ENCODE measurements at places on chromosomes 16 and 17. TPM values are rescaled to one million over a fixed set of nuclear protein-coding genes. Genes with fewer than 3 reads are reported as not detected.

DNA sequence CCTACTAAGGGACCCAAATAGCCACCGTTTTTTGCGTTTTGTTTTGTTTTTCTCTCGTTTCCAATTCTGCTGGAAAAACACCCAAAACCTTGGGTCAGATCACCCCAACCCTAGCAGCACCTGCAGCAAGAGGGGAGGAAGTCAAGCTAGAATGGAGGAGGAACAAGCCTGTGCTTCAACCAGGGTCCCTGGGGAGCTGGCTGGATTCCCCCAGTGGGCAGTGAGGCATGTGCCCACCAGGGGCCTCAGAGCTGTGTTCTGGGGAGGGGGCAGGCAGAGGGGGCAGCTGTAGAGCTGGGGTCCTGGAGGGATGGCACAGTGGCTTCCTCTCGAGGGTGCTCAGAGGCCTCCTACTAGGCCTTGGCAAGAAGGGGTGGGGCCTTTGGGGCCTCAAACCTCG lies 6.5 kb downstream of the CD79B start:
- H3K4me1 ChIP-seq: no peaks in the 10 kb centered on the region
- no peak for DNase-seq
- no peaks in the 10 kb centered on the region for H3K27me3 ChIP-seq
- H3K27ac ChIP-seq: no peak overlapping the region
- H3K4me3 ChIP-seq: no peak overlapping the region

DNA sequence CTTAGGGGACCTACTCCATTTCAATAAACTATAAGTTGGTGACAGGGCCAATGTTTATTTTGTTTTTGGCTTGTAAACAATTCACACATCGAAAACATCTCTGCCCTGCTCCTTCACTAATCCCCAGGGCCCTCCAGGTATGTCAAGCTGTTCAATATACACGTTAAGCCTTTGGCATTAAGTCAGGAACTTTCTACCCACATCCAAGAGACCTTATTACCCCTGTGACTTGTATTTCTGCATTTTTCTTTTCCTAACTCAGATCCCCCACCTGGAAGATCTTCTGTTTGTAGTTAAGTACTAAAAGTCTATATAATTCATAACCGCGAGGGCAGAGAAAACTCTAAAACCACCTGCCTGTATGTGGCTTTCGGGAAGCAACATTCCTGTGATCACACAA lies 106.8 kb upstream of the AXIN2 start:
- no peak for DNase-seq
- H3K4me1 ChIP-seq: no peaks in the 10 kb centered on the region
- no peaks in the 10 kb centered on the region for H3K36me3 ChIP-seq
- no peak overlapping the region for H3K27ac ChIP-seq

- no peak for DNase-seq
- no peaks in the 10 kb centered on the region for H3K36me3 ChIP-seq
These were observed 3.6 kb upstream of the FAM222B start for GRCh38 chr17:28846231-28846630.

The FLYWCH1 gene
- 12.5 TPM for total RNA-seq

The KCNJ16 gene
- total RNA-seq: not detected

GRCh38 chr16:3122926-3123570 lies 10.7 kb downstream of the ZNF205 start:
- H3K27me3 ChIP-seq: no peaks in the 10 kb centered on the region
- DNase-seq: no peak
- H3K27ac ChIP-seq: no peak overlapping the region
- H3K36me3 ChIP-seq: peaks cover 5% of the 10 kb centered on the region
- peaks cover 3% of the 10 kb centered on the region for H3K4me1 ChIP-seq
- peak overlapping the region; percentile 92 for H3K4me3 ChIP-seq

The ZFP3 gene
- total RNA-seq: 0.18 TPM

GRCh38 chr17:66849032-66849655 lies 14.2 kb downstream of the CACNG5 start:
- DNase-seq: no peak
- H3K4me1 ChIP-seq: no peaks in the 10 kb centered on the region
- no peak overlapping the region for H3K27ac ChIP-seq
- no peaks in the 10 kb centered on the region for H3K27me3 ChIP-seq
- peaks cover 3% of the 10 kb centered on the region for H3K36me3 ChIP-seq

The AIPL1 gene
- total RNA-seq: 0.57 TPM

GRCh38 chr17:2701996-2702741 lies 9.4 kb downstream of the CLUH start:
- H3K27me3 ChIP-seq: no peaks in the 10 kb centered on the region
- H3K36me3 ChIP-seq: peaks cover 27% of the 10 kb centered on the region
- no peak overlapping the region for H3K27ac ChIP-seq
- no peak overlapping the region for H3K4me3 ChIP-seq
- no peaks in the 10 kb centered on the region for H3K4me1 ChIP-seq

- H3K27me3 ChIP-seq: no peaks in the 10 kb centered on the region
- peaks cover 2% of the 10 kb centered on the region for H3K4me1 ChIP-seq
- DNase-seq: no peak
- no peaks in the 10 kb centered on the region for H3K36me3 ChIP-seq
- H3K4me3 ChIP-seq: no peak overlapping the region
These were observed 182.6 kb downstream of the C16orf78 start for GRCh38 chr16:49556249-49556605.

- no peak for DNase-seq
- H3K27ac ChIP-seq: no peak overlapping the region
- H3K4me1 ChIP-seq: no peaks in the 10 kb centered on the region
- peaks cover 34% of the 10 kb centered on the region for H3K36me3 ChIP-seq
- no peaks in the 10 kb centered on the region for H3K27me3 ChIP-seq
These were observed 8.6 kb upstream of the NUDT16L1 start for GRCh38 chr16:4684763-4685162.

GRCh38 chr16:88806491-88807111 lies 3.0 kb downstream of the CDT1 start:
- DNase-seq: no peak
- H3K4me3 ChIP-seq: no peak overlapping the region
- no peaks in the 10 kb centered on the region for H3K4me1 ChIP-seq
- no peak overlapping the region for H3K27ac ChIP-seq

The CACNG1 gene
- total RNA-seq: not detected

The CDRT15L2 gene
- total RNA-seq: not detected

The CMC2 gene
- total RNA-seq: 64.2 TPM

The OTOP2 gene
- total RNA-seq: not detected

- H3K27me3 ChIP-seq: no peaks in the 10 kb centered on the region
- peaks cover 5% of the 10 kb centered on the region for H3K4me1 ChIP-seq
- no peaks in the 10 kb centered on the region for H3K36me3 ChIP-seq
- no peak overlapping the region for H3K4me3 ChIP-seq
- no peak overlapping the region for H3K27ac ChIP-seq
These were observed 21.0 kb upstream of the HERPUD1 start for GRCh38 chr16:56910654-56911539.

The KRT39 gene
- total RNA-seq: not detected

The MYH11 gene
- total RNA-seq: 0.88 TPM

- H3K27ac ChIP-seq: no peak overlapping the region
- no peaks in the 10 kb centered on the region for H3K4me1 ChIP-seq
- H3K27me3 ChIP-seq: no peaks in the 10 kb centered on the region
- no peak overlapping the region for H3K4me3 ChIP-seq
These were observed 51.3 kb upstream of the TMC5 start for GRCh38 chr16:19366391-19366790.

GRCh38 chr16:55643161-55643970 lies 12.4 kb upstream of the SLC6A2 start:
- no peak overlapping the region for H3K4me3 ChIP-seq
- DNase-seq: peak; percentile 32
- H3K4me1 ChIP-seq: no peaks in the 10 kb centered on the region
- no peaks in the 10 kb centered on the region for H3K27me3 ChIP-seq
- H3K27ac ChIP-seq: no peak overlapping the region

- DNase-seq: no peak
- no peaks in the 10 kb centered on the region for H3K4me1 ChIP-seq
- no peaks in the 10 kb centered on the region for H3K36me3 ChIP-seq
- no peaks in the 10 kb centered on the region for H3K27me3 ChIP-seq
These were observed 58.9 kb downstream of the BAIAP2 start for GRCh38 chr17:81093619-81094508.

GRCh38 chr17:9336817-9337216 lies 238.8 kb downstream of the STX8 start:
- H3K36me3 ChIP-seq: peaks cover 24% of the 10 kb centered on the region
- no peak overlapping the region for H3K4me3 ChIP-seq
- H3K4me1 ChIP-seq: peaks cover 4% of the 10 kb centered on the region
- H3K27me3 ChIP-seq: no peaks in the 10 kb centered on the region

DNA sequence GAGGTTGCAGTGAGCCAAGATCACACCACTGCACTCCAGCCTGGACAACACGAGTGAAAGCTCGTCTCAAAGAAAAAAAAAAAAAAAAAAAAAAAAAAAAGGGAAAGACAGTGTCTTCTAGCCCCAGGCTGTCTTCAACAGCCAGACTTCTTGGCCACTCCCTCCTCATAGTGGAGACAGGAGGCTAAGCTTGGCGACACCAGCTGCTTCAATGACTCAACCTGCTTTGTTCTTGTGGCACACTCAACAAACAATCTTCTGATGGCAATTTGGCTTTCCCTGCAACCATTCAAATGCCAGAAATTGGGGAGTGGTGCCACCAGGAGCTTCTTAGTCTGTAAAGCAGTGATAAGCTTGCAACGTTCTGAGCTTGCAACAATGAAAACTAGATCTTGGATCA lies 290.4 kb upstream of the DYNLRB2 start:
- no peak overlapping the region for H3K27ac ChIP-seq
- no peaks in the 10 kb centered on the region for H3K4me1 ChIP-seq
- H3K27me3 ChIP-seq: no peaks in the 10 kb centered on the region
- H3K36me3 ChIP-seq: no peaks in the 10 kb centered on the region
- no peak for DNase-seq

The MFAP4 gene
- 1.5 TPM for total RNA-seq

The APOH gene
- total RNA-seq: not detected

DNA sequence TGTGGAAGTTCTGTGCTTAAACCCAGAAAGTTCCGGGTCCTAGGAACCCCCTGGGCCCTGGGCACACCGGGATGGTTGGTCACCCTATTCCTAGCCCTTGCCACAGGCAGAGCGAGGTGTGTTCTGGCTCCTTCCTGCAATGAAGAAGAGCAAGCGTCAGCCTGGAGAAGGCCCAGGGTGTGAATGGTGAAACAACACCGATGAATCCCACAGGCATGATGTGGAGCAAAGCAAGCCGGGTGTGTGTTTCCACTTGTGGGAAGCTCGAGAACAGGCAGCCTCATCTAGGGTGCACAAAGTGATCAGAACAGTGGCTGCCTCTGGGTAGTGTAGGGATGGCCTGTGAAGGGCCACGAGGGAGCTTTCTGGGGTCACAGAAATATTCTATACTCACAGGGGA lies 13.8 kb downstream of the KCNG4 start:
- no peaks in the 10 kb centered on the region for H3K36me3 ChIP-seq
- H3K27ac ChIP-seq: no peak overlapping the region
- H3K4me1 ChIP-seq: no peaks in the 10 kb centered on the region
- no peak for DNase-seq
- H3K27me3 ChIP-seq: no peaks in the 10 kb centered on the region

The SDK2 gene
- total RNA-seq: 7.9 TPM

- H3K36me3 ChIP-seq: peaks cover 9% of the 10 kb centered on the region
- H3K4me1 ChIP-seq: no peaks in the 10 kb centered on the region
- no peak overlapping the region for H3K27ac ChIP-seq
- H3K27me3 ChIP-seq: no peaks in the 10 kb centered on the region
These were observed 68.1 kb downstream of the GSG1L start for GRCh38 chr16:27995378-27995777.

DNA sequence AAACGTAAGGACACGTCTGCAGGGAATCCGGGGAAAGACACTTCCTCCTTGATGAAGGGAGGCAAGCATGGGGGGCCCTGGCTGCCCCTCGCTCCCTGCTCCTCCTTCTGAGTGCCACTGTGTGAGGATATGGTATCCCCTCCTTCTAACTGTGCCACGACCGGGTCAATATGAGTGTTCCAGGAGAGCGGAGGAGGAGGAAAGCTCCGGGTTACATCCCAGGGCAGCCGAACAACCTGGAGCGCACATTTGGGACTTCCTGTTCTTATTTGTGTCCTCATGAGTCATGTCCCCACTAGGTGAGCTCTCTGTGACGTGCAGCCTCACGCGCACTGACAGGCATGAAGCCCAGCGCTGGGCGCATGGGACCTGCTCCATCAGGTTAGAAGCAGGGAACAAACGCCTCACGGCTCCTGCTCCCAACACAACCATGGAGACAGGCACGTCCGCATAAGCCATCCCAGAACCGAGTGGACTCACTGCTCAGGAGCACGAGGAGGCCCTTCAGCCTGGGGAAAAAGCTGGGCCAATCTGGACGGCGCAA lies 92.9 kb upstream of the DNAH17 start:
- no peak overlapping the region for H3K27ac ChIP-seq
- no peak for DNase-seq
- no peaks in the 10 kb centered on the region for H3K36me3 ChIP-seq
- H3K4me1 ChIP-seq: no peaks in the 10 kb centered on the region

Measured in H9 (cell line).